NCI-H774 (cell line): ENCODE measurements at places on chromosomes 4 and X.

- DNase-seq = peak; percentile 50
Measured at GRCh38 chr4:20589436-20589835, 110.8 kb upstream of the PACRGL start.

DNA sequence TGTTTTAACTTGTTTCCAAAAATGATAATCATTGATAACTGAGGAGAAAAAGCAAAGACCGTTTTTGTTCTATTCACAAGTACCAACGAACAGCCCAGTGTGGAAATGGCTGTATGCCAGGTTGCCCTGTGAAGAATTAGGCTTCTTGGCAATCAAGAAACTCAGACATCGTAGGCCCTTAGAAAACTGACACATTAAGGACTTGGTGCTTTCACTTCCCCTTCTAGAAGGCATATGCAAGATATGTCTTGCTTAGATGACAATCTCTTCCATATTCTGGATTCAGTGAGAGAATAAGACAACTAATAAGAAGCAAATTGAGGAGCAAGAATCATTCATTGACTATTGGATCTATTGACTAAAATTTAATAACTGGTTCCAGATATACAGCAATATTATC is 56.6 kb downstream of the ANAPC10 start:
- DNase-seq = no peak

DNA sequence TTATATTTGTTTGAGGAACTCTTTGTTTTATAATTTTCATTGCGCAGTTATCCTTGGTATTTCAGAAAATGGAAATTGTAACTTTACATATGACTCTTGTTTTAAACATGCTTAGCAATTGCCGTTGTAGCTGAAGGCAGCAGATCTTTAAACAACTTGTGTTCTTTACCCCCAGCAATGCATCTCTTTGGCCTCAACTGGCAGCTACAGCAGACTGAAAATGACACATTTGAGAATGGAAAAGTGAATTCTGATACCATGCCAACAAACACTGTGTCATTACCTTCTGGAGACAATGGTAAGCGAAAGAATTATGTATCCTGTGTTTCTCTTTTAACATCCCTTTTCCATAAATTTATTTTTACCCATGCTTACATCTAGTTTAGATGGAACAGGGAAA is 263.6 kb downstream of the DCTD start:
- no peak for DNase-seq

DNA sequence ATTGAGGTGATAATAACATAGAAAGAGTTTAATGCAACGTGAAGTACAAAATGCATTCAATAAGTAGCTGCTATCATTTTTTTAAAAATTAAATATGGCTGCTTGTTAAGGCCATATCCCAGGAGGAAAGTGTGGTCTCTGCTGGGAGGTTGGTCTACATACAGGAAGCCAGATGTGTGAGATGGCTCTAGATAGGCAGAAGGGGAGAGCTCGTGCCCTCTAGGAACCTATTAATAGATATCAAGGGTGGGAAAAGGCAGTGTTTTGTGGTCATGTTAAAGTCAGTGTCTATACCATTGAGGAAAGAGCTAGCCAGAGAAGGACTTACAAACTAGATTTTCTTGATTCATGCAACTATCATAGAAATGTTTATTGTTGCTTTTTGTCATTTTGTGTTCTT is 140.5 kb downstream of the KLHL8 start:
- DNase-seq = no peak

DNA sequence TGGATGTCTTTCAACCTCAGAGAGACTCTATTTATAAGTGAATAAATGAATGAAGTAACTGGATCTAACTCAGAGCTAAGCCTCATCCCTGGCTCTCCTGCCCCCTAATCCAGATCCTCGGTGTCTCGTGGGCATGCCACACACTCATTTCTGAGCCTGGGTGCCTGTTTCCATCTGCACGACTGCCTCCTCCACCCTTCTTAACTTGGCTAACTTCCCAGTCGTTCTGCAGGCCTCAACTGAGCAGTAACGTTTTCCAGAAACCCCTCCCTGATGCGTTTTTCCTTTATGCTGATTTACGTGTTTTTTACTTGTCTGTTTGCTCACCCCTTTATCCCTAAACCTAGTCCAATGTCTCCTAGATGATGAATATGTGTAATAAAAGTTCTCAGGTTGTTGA is 186.9 kb upstream of the HS3ST1 start:
- no peak for DNase-seq

DNA sequence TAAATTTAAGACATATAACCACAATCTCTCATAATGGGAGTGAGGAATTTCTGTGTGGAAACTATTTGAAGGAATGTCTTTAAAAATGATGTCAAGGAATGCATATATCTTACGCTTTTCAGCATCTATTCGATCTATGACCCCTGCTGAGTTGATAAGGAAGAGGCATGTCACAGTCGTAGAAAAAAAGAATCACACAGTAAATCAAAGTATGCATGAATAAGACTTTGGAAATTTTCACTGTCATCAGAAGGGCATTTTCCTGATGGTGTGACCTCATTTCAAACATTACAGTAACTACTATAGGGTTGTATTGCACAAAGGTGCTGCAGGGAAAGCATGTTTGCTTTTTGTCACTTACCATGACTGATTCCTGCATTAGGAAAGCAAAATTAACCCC is 41.5 kb downstream of the REELD1 start:
- no peak for DNase-seq

GRCh38 chrX:116417214-116417613 is 19.2 kb upstream of the SLC6A14 start:
- no peak for DNase-seq

- no peak for DNase-seq
Measured at GRCh38 chrX:19535476-19535875, 20.2 kb upstream of the MAP3K15 start.

DNA sequence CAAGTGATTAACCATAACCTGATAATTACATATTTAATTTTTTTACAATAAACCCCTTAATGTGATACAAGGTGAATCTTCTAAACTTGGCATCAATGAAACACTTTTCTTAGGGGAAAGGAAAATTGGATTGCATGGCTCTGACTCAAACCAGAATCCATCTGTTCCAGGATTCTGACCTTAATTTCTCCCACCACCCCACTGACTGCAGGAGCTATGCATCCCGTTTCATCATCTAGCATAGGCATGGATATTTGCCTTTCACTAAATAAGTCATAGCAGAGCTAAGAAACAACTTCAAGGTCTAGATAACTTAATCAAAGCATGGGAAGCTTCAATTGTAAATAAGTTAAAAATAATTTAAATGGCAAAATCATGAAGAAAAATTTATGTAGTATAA is 156.3 kb downstream of the BTC start:
- DNase-seq = no peak

GRCh38 chr4:39976945-39977488 is 694 bp downstream of the PDS5A start:
- DNase-seq = no peak

DNA sequence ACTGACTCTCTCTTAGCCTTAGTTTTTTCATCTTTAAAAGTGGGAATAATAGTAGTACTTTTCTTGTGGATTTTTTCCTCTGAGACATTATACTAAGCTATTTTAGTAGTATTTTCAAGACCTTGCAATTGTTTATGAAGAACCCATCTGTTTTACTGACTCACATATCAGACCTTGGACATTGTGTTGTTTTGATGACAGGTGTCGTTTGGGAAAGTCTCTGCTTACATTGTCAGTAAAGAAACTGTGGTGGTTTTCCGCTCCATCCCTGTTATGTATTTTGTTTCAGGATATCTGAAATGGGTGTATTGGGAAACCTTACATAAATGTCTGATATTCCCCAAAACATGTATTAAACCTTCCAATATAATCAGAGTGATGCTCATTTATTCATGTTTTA is 92.2 kb downstream of the STIM2 start:
- no peak for DNase-seq

DNA sequence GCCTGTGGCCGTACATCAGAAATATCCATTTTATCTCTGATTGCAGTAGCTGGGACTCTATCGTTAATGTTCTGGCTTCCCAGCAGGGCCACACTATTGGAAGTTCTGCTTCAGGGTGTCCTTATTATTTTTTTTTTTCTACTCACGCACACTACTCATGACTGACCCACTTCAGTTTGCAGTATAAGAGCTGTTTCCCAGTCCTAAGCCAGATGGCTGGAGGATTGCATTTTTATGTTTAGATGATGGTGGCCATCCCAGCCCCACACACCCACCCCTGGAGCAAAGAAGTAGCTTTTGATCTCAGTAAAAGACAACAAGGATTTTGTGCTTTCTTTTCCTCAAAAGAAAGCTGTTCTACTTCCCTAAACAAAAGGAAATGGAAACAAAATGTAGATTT is 557.0 kb upstream of the GALNTL6 start:
- DNase-seq = no peak

- DNase-seq = no peak
Measured at GRCh38 chr4:103011378-103012025, 8.0 kb downstream of the SLC9B1 start.

GRCh38 chr4:162241857-162242256 is 78.1 kb upstream of the FSTL5 start:
- no peak for DNase-seq
